ENCODE measurements at places on chromosomes 12 and 14. TPM values are rescaled to one million over a fixed set of nuclear protein-coding genes. Genes with fewer than 3 reads are reported as not detected.

SAMD15 gene
- total RNA-seq = not detected

GRCh38 chr12:114670291-114670980 is 13.5 kb downstream of the TBX3 start:
- DNase-seq = no peak
- H3K27me3 ChIP-seq = peaks cover 81% of the 10 kb centered on the region
- no peaks in the 10 kb centered on the region for H3K36me3 ChIP-seq
- H3K27ac ChIP-seq = no peak overlapping the region
- no peak overlapping the region for H3K4me3 ChIP-seq

DNA sequence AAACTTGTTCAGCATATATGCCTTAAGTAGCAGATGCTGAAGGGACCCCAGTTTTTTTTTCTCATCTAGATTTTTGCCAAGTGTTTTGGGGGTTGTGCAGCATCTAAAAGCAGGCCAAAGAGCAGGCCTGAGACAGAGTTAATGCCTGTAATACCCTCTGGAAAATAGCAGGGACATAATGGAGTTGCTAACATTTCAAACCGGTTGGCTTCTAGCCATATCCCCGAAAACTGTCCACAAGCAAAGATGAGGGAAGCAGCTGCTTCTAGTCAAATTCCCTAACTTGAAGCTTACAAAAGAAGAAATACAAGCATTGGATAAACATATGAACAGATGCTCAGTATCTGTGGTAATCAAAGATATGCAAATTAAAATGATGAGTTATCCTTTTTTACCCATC is 52.1 kb upstream of the AEBP2 start:
- no peaks in the 10 kb centered on the region for H3K36me3 ChIP-seq
- H3K4me3 ChIP-seq = no peak overlapping the region
- peaks cover 1% of the 10 kb centered on the region for H3K27me3 ChIP-seq

FAR2 gene
- 14.5 TPM for total RNA-seq

DNA sequence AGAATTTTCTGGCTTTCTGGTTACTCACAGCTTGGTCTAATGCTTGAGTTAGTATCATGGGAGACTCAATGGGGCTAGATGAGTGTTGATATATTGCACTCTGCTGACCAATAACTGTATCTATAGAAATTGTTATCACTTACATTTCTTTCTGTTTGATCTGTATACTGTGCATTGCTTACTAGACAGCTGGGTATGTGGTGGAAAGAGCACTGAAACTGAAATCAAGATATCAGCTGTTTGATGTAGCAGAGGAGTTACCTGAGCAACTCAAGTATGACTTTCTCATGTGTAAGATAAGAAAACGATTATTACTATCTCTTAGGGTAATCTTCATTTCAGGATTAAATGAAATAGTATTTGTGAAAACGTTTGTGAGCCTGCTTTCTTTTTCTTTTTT is 183.0 kb downstream of the SLC15A5 start:
- no peak overlapping the region for H3K4me3 ChIP-seq
- H3K27ac ChIP-seq = no peak overlapping the region
- no peak for DNase-seq
- no peaks in the 10 kb centered on the region for H3K27me3 ChIP-seq
- H3K36me3 ChIP-seq = no peaks in the 10 kb centered on the region
- no peaks in the 10 kb centered on the region for H3K4me1 ChIP-seq

GPRC5D gene
- total RNA-seq = not detected

NOS1 gene
- total RNA-seq = not detected

- H3K4me1 ChIP-seq = peaks cover 2% of the 10 kb centered on the region
- H3K4me3 ChIP-seq = no peak overlapping the region
- no peak overlapping the region for H3K27ac ChIP-seq
- no peaks in the 10 kb centered on the region for H3K27me3 ChIP-seq
Measured at GRCh38 chr14:91987192-91987591, 39.7 kb upstream of the FBLN5 start.

- no peaks in the 10 kb centered on the region for H3K36me3 ChIP-seq
- peak overlapping the region; percentile 56 for H3K27ac ChIP-seq
- H3K4me3 ChIP-seq = no peak overlapping the region
- H3K27me3 ChIP-seq = peaks cover 3% of the 10 kb centered on the region
- H3K4me1 ChIP-seq = peaks cover 23% of the 10 kb centered on the region
- DNase-seq = no peak
Measured at GRCh38 chr12:6360578-6361490, 14.5 kb downstream of the SCNN1A start.

DNA sequence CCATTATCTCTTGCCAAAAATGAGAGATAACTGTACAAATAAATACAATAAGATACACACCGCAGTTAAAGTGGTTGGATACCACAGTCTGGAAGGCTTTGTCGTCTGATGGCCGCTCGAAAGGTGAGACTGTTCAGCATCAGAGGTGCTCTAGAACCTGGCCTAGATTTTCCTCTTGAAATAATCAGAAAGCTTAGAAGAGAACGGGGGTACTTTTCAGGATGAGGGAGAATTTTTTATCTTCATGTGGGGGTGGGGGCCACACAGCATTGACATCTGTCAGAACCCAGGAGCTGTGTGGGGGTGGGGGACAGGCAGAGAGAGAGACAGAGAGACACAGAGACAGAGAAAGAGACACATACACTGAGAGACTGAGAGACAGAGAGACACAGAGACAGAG is 90.5 kb downstream of the GALNT9 start:
- no peaks in the 10 kb centered on the region for H3K27me3 ChIP-seq
- no peak for DNase-seq
- peaks cover 3% of the 10 kb centered on the region for H3K4me1 ChIP-seq
- no peak overlapping the region for H3K27ac ChIP-seq
- H3K36me3 ChIP-seq = no peaks in the 10 kb centered on the region
- H3K4me3 ChIP-seq = no peak overlapping the region

PWP1 gene
- total RNA-seq = 37.3 TPM

DNA sequence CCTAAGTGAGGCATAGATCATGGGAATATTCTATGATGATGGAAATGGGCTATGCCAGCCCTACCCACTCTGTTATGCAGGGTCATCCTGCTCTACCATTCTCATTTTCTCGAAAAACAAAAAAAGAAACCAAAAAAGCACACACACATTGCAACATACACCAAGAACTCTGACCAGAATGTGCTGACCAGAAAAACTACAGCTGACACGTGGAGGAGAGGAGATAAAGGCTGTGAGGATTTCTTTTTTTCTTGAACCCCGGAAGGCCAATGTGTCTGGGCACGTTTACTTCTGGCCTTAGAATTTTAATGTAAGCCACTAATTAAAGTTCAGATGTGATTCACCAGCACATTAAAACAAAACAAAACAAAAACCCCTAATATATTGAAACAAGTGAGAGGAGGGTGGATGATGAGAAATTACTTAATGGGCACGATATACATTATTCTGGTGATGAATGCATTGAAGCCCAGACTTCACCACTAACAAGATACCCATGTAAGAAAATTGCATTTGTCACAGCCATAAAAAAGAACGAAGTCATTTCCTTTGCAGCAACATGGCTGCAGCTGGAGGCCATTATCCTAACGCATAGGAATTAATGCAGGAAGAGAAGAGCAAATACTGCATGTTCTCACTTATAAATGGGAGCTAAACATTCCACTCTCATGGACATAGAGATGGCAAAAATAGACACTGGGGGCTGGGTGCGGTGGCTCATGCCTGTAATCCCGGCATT is 66.3 kb upstream of the PLEKHG3 start:
- DNase-seq = no peak
- H3K4me1 ChIP-seq = peaks cover 5% of the 10 kb centered on the region
- no peak overlapping the region for H3K27ac ChIP-seq
- peaks cover 12% of the 10 kb centered on the region for H3K27me3 ChIP-seq
- no peaks in the 10 kb centered on the region for H3K36me3 ChIP-seq

- H3K27ac ChIP-seq = peak overlapping the region; percentile 95
- no peaks in the 10 kb centered on the region for H3K36me3 ChIP-seq
- no peak for DNase-seq
- peak overlapping the region; percentile 94 for H3K4me3 ChIP-seq
Measured at GRCh38 chr14:88823968-88824313, 510 bp upstream of the TTC8 start.

ANO2 gene
- total RNA-seq = not detected

A2ML1 gene
- not detected for total RNA-seq

GRCh38 chr12:7352661-7353060 is 48.8 kb downstream of the ACSM4 start:
- H3K27me3 ChIP-seq = peaks cover 35% of the 10 kb centered on the region
- peaks cover 6% of the 10 kb centered on the region for H3K4me1 ChIP-seq
- no peak for DNase-seq

GRCh38 chr12:64739778-64740177 is 19.4 kb downstream of the GNS start:
- no peak overlapping the region for H3K27ac ChIP-seq
- no peak overlapping the region for H3K4me3 ChIP-seq
- peaks cover 17% of the 10 kb centered on the region for H3K4me1 ChIP-seq
- DNase-seq = no peak
- H3K27me3 ChIP-seq = no peaks in the 10 kb centered on the region
- H3K36me3 ChIP-seq = peaks cover 54% of the 10 kb centered on the region

DNA sequence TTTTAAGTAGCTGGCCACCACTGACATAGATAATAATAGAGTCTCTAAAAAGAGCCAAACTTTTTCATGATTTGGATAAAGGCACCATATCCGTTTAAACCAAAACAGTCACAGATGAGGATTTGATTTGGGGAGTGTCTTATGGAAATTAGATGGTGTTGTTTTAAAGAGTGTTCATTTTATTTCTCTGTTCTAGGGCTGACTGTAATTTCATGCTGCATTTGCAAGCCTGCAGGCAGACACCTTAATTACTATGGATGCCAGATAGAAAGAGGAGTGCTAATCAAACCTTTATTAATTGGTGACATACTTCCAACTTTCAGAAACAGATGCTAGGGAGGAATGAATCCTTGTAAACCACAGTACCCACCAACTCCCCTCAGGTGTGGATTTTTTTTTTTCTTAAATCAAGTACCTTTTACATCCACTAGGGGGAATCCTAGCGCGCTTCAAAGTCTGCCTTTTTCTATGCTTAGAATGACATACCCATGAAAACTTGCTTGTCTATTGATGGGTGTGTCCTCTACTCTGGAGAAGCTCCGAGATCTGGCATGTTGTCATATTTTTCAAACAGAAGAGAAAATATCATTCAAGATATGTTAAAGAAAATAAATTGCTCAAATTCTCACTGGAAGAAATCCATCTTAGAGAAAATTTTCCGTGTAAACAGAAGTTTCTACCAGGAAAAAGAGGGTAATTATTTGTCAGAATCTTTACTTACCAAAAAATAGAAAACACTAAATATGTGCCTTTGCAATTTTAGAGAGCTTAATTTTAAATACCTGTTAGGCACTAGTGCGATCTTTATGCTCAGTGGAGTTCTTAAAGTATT is 14.2 kb upstream of the PLXNC1 start:
- DNase-seq = no peak
- H3K27me3 ChIP-seq = no peaks in the 10 kb centered on the region
- H3K27ac ChIP-seq = no peak overlapping the region
- peak overlapping the region; percentile 12 for H3K4me3 ChIP-seq
- no peaks in the 10 kb centered on the region for H3K36me3 ChIP-seq

NEUROD4 gene
- total RNA-seq = not detected

DNA sequence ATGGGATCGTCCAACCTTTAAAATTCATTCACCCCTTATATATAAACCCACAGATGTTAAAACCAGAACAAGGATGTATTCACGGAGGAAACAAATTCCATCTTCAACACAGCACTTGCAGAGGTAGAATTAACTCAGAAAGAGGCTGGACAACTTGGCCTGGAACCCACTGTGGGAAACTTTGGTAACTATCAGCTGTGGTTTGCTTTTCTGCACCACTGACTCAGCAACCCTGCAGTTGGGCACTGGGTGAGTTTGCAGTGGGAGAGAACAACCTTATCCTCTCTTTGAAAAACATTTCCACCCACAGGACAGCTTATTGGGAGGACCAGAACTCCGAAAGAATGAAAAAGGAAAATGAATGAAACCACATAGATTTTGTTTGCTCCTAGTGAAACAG is 66.3 kb downstream of the ZNF664 start:
- no peak overlapping the region for H3K27ac ChIP-seq
- H3K27me3 ChIP-seq = peaks cover 19% of the 10 kb centered on the region
- DNase-seq = no peak

GRCh38 chr14:95263527-95264231 is 56.0 kb downstream of the CLMN start:
- H3K27ac ChIP-seq = no peak overlapping the region
- no peaks in the 10 kb centered on the region for H3K36me3 ChIP-seq
- DNase-seq = no peak
- H3K4me1 ChIP-seq = peaks cover 32% of the 10 kb centered on the region

DNA sequence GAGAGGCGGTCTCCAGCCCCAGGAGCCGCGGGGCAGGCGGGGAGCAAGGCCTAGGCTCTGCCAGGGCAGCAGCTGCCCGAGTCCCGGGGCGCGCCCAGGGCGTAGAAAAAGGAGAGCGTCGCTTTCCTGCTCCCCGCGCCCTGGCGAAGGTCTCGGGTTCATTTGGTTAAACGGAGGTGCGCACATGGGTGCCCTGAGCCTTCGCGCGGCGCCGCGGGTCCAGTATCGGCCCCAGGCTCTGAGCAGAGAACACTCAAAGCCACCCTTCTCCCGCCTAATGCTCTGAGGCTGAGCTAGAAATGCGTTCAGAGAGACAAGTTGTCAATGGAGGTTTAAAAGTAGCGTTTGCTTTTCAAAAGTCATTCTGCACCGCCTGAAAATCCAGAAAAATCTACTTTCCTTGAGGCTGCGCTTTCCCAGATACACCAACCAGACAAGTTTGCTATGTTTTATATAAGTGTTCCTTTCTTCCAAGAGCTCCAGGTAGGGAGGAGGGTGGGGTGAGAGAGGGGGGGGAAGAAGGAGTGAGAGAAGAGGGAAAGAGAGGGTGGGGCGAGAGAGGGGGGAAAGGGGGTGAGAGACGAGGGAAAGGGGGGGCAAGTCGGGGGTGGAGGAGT is 1.5 kb downstream of the TMEM132C start:
- no peak overlapping the region for H3K27ac ChIP-seq
- no peaks in the 10 kb centered on the region for H3K36me3 ChIP-seq
- DNase-seq = no peak
- no peaks in the 10 kb centered on the region for H3K4me1 ChIP-seq
- H3K4me3 ChIP-seq = no peak overlapping the region
- H3K27me3 ChIP-seq = peaks cover 36% of the 10 kb centered on the region
